ENCODE measurements at places on chromosomes 4 and X. TPM values are rescaled to one million over a fixed set of nuclear protein-coding genes. Genes with fewer than 3 reads are reported as not detected.

CT83 gene
- total RNA-seq: not detected

- no peak overlapping the region for H3K4me3 ChIP-seq
- no peaks in the 10 kb centered on the region for H3K36me3 ChIP-seq
- peak; percentile 23 for DNase-seq
- no peaks in the 10 kb centered on the region for H3K27me3 ChIP-seq
Measured at GRCh38 chrX:43559644-43560043, 96.5 kb upstream of the MAOA start.

- H3K27ac ChIP-seq: peak within 1 kb of the TSS; percentile 85
- H3K36me3 ChIP-seq: peaks cover 38% of the 10 kb centered on the region
- H3K4me1 ChIP-seq: peaks cover 23% of the 10 kb centered on the region
- peak; percentile 98 for DNase-seq
- peak within 1 kb of the TSS; percentile 82 for H3K4me3 ChIP-seq
Measured at GRCh38 chr4:75514131-75514948, at the start of the genes RCHY1 and THAP6. Gene RCHY1, minus strand, starts transcription at chr4:75514403. Its CDS starts 117 bp downstream, at chr4:75514286. Gene THAP6, plus strand, starts transcription at chr4:75514473. Its CDS starts 980 bp downstream, at chr4:75515453.

- DNase-seq: no peak
- no peak overlapping the region for H3K27ac ChIP-seq
- H3K4me3 ChIP-seq: no peak overlapping the region
- H3K36me3 ChIP-seq: no peaks in the 10 kb centered on the region
- no peaks in the 10 kb centered on the region for H3K27me3 ChIP-seq
- no peaks in the 10 kb centered on the region for H3K4me1 ChIP-seq
Measured at GRCh38 chr4:106019771-106020170, 124.5 kb downstream of the NPNT start.

DNA sequence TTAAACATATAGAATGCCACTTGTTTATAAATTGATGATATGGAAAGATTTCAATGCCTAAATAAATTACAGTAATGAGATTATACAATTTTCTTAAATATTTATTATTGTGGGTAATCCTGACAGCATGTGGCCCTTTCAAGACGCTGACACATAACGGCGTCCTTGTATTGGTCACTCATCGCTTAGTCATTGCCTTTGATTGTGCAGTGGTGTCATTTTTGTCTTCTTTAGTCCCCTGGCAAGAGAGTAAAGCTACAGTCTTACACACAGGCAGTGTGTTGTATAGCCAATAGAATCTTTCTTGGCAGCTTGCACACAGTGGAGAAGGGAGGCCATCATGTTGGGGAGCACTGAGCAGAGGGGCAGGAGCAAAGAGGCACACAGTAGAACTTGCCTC, 361.8 kb upstream of the GALNT7 start:
- peaks cover 5% of the 10 kb centered on the region for H3K27me3 ChIP-seq
- no peak overlapping the region for H3K4me3 ChIP-seq
- no peaks in the 10 kb centered on the region for H3K4me1 ChIP-seq
- no peaks in the 10 kb centered on the region for H3K36me3 ChIP-seq

All from SJSA1 (cell line).